WTC11 (cell line): ENCODE measurements at places on chromosomes 12 and 14.

DNA sequence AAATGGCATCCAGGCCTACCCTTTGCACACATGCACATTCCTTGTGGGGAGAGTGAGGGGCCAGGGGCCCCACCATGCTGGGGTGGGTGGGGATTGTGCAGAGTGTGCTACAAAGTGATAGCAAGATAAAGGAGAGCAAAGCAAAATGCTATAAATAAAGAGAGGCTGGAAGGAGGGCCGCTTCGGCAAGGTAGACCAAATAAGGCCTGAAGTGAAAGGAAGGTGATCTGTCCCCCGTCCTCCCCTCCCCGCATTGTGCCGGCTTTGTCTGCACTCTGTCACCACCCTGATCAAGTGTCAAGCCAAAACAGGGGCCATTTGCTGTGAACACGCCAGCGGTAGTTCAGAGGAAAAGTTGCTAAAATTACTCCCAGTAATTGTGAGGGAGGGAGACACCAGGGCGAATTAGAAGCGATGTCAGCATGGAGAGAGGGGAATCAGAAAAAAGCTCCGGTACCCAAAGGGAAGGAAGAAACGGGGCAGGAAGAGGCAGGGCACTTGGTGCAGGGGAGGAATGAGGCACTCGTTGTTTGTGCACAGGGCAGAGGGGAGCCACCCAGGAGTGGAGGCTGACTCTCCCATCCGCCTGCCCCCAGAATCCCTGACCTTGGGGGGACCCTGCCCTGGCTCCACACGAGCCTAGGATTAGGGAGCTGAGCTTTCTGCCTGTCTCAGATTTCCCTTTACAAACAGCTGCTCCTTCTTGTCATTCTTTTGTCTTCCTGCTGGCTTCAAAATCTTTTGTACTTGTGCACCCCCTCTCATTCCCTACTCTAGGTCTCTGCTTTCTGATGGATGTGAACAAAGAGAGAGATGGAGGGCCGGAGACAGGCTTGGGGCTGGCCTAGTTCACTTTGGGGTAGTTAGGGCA is 2.9 kb upstream of the MYH7 start:
- no peak overlapping the region for H3K27ac ChIP-seq
- H3K27me3 ChIP-seq = peaks cover 26% of the 10 kb centered on the region
- H3K4me1 ChIP-seq = peaks cover 26% of the 10 kb centered on the region
- no peaks in the 10 kb centered on the region for H3K36me3 ChIP-seq
- DNase-seq = no peak

DNA sequence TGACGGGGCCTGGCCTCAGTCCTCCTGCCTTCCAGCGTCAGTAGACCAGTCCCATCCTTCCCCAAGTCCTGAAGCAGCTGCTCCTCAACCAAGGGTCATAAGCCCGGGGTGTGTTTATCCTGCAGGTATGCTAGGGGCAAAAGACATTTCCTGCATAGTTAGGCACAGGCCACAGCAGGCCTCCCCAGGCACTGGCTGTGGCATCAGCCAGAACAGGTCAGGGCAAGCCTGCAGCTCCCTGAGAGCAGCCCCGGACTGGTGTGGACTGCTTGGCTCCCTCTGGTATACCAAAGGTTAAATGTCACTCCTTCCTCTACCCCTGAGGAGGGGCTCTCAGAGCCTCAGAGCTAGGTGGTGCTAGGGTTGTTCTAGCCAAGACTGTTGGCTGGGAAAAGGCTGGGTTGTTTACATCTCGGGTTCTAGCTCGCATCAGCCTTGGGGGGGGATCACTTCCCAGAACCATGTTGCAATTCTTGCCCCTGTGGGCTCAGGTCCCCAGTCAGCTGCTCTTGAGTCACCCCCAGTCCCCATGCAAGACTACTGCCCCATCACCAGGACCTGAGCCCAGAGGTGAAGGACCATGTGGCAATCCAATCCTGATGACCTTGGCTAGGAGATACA is 2.9 kb downstream of the MMP14 start:
- no peaks in the 10 kb centered on the region; the same call in 1 of the 2 replicates for H3K27me3 ChIP-seq
- H3K4me3 ChIP-seq = peak overlapping the region; percentile 100
- DNase-seq = no peak
- peaks cover 33% of the 10 kb centered on the region for H3K4me1 ChIP-seq
- H3K27ac ChIP-seq = peak overlapping the region; percentile 99
- H3K36me3 ChIP-seq = peaks cover 28% of the 10 kb centered on the region

DNA sequence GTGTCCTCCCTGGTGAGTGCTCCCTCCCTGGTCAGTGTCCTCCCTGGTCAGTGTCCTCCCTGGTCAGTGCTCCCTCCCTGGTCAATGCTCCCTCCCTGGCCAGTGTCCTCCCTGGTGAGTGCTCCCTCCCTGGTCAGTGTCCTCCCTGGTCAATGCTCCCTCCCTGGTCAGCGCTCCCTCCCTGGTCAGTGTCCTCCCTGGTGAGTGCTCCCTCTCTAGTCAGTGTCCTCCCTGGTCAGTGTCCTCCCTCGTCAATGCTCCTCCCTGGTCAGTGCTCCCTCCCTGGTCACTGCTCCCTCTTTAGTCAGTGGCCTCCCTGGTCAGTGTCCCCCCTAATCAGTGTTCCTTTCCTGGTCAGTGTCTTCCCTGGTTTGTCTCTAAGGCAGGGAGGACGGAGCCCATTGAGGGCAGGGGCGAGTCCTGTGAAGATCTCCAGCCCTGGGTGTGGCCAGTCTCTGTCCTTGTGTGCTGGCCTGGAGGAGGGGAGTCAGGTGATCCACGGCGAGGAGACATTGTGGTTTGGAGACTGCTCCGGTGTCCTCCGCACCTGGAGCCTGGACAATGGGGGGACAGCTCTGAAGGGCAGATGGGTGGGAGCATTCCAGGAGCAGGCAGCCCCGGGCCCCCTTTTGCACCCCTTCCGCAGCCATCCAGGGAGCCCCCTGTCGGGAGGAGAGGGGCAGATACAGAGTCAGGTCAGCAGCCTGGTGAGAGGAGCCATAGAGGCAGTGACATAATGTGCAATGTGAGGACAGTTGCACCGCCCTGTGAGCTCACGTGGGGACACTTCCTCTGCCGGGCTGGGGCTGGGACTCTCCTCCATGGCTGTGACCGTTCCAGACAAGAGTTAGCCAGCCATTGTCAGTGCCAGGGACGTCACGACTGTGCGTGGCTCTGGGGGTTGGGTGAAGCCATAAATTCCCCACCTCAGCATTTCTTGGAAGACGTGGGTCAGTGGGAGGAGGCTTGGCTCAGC is 93.4 kb downstream of the ADGRD1 start:
- H3K36me3 ChIP-seq = no peaks in the 10 kb centered on the region
- no peak overlapping the region for H3K27ac ChIP-seq

GRCh38 chr14:81473456-81474147 is 60.1 kb downstream of the SEL1L start:
- DNase-seq = no peak
- peaks cover 5% of the 10 kb centered on the region for H3K4me1 ChIP-seq
- peaks cover 8% of the 10 kb centered on the region for H3K36me3 ChIP-seq
- H3K27me3 ChIP-seq = no peaks in the 10 kb centered on the region

DNA sequence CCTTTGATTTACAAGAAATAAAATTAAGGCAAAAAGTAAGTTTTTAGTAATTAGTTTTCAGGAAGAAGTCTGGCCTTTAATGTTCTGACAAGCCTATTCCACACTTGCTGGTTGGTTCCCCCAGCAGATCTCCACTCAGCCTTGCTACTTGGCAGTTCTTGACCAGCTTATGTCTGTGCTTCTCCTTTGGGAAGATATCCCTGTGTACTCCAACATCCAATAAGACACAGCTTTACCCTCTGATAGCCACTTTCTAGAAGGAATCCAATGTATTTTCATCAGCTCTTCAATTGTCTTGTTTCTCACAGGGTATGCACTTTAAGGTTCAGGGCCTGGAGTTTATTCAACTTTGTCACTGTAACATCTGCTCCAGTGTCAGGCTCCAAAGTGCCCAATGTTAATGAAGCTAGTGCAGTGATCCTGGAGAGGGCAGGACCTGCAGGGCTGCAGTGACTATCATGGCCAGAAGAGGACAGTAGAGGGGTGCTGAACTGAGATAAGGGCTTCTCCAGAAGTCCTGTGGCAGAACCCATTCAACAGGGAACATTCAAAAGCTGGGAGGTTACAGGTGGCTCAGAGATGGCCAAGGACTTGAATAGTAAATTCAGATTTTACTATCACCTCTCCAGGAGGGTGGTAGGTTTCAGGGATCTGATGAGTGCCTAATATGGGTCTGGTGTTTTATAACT is 22.9 kb downstream of the JKAMP start:
- no peak overlapping the region for H3K4me3 ChIP-seq
- H3K27ac ChIP-seq = no peak overlapping the region
- no peaks in the 10 kb centered on the region; the same call in 1 of the 2 replicates for H3K27me3 ChIP-seq
- peaks cover 8% of the 10 kb centered on the region for H3K4me1 ChIP-seq
- DNase-seq = peak; percentile 88
- peaks cover 6% of the 10 kb centered on the region; the same call in 1 of the 2 replicates for H3K36me3 ChIP-seq

DNA sequence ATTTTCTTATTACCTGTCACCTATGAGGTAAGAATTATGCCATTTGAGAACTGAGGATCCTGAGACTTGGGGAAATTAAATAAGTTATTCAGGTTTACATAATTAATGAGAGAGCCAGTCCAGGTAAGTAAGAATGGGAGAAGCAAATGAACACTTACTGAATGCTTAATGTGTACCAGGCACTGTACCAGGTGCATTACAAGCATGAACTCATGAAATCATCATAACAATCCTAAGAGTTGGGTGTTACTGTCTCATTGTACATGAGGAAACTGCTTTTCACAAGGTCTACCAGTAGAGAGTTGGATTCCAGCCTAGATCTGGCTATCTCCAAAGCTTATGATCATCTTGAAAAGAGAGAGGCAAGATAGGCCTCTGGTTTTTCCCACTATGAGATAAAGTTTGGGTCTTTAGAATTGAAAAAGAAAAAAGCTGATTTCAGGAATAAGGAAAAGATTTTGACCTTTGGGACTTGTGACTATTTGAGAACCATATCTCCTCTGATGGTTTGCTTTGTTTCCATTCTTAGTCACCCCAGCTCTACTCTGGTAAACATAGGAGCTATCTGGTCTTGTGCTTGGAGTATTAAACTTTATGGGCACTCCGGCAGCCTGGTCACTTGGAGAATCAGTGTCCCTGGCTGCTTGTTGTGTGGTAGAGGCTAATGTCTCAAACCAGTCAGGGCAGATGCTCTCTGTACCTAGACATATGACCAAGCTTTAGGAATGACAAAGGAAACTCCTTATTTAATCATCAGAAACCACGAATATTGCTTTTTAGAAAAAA is 48.0 kb downstream of the PTHLH start:
- H3K27me3 ChIP-seq = no peaks in the 10 kb centered on the region; the same call in 1 of the 2 replicates
- no peak overlapping the region for H3K4me3 ChIP-seq
- H3K4me1 ChIP-seq = peaks cover 6% of the 10 kb centered on the region
- no peaks in the 10 kb centered on the region for H3K36me3 ChIP-seq

- H3K27me3 ChIP-seq = no peaks in the 10 kb centered on the region
- no peak overlapping the region for H3K27ac ChIP-seq
- no peak for DNase-seq
- H3K36me3 ChIP-seq = no peaks in the 10 kb centered on the region
Observed at GRCh38 chr12:25655702-25656101, 102.6 kb upstream of the LMNTD1 start.

GRCh38 chr12:51678086-51678724 is 87.2 kb downstream of the SCN8A start:
- H3K36me3 ChIP-seq = no peaks in the 10 kb centered on the region
- no peak overlapping the region for H3K4me3 ChIP-seq
- 0 out of 2 replicates have a peak overlapping the region, but pooled peaks have one; percentile 18 for H3K27ac ChIP-seq

- no peaks in the 10 kb centered on the region for H3K27me3 ChIP-seq
- no peak overlapping the region for H3K27ac ChIP-seq
- no peak overlapping the region for H3K4me3 ChIP-seq
- DNase-seq = no peak
- H3K36me3 ChIP-seq = peaks cover 5% of the 10 kb centered on the region; the same call in 1 of the 2 replicates
- peaks cover 28% of the 10 kb centered on the region for H3K4me1 ChIP-seq
Observed at GRCh38 chr14:104694991-104695659, 5.7 kb downstream of the INF2 start.

DNA sequence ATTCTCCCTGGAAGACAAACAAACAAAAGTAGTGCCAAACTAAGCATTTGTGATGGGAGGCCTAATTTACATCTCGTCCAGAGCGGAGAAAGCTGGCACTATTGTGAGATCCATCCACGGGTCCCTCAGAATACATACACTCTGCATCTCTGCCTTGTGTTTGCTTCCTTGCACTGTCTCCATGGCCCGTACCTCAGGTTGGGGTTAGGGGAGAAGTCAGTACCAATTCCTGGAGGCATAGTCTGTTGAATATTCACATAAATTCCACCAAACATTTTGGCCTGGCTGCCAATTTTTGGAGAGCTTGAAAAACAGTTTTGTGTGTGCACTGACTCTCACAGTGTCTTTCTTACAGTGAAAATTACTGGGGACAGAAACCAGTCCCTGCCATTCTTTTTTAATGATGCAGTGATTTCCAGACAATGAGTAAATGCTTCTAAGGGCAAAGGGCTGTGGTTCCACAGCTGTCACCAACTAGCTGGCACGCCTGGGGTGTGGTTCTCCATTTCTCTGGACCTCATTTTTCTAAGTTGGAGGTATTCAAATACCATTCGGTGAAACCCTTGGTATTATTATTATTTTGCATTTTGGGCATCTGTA is 119.7 kb upstream of the HIF1A start:
- H3K36me3 ChIP-seq = no peaks in the 10 kb centered on the region
- H3K4me3 ChIP-seq = no peak overlapping the region
- no peaks in the 10 kb centered on the region for H3K27me3 ChIP-seq
- peaks cover 10% of the 10 kb centered on the region; the same call in 1 of the 2 replicates for H3K4me1 ChIP-seq

- peak overlapping the region; percentile 86 for H3K27ac ChIP-seq
- peak; percentile 66 for DNase-seq
- H3K36me3 ChIP-seq = no peaks in the 10 kb centered on the region
- H3K4me3 ChIP-seq = peak overlapping the region; percentile 71
- peaks cover 78% of the 10 kb centered on the region for H3K27me3 ChIP-seq
- peaks cover 67% of the 10 kb centered on the region for H3K4me1 ChIP-seq
Observed at GRCh38 chr12:1590221-1590979, 4.0 kb downstream of the FBXL14 start.

GRCh38 chr12:131617596-131618302 is 93.1 kb upstream of the SFSWAP start:
- no peak overlapping the region for H3K4me3 ChIP-seq
- no peak for DNase-seq
- H3K4me1 ChIP-seq = peaks cover 30% of the 10 kb centered on the region
- H3K27ac ChIP-seq = no peak overlapping the region

- peaks cover 5% of the 10 kb centered on the region; the same call in 1 of the 2 replicates for H3K4me1 ChIP-seq
- no peak overlapping the region for H3K27ac ChIP-seq
- no peaks in the 10 kb centered on the region for H3K27me3 ChIP-seq
- DNase-seq = no peak
Observed at GRCh38 chr14:88030079-88030478, 25.1 kb downstream of the GPR65 start.

DNA sequence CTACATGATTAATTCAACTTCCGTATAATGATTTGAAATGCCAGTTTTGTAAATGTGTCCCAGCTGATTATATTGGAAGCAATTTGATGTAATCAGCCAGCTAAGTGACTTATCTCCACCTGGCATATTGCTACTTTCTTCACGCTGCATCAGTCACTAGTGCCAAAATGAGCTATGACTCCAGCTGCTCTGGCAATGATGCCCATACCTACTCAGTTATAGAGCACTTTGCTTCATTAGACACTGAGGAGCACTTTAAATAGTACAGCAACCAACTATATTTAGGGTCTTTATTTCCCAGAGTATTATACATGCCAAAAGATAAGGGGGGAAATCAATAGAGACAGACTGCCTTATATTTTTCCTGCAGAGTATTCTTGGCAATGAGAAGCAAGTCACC is 67.9 kb upstream of the LIN7A start:
- H3K4me3 ChIP-seq = no peak overlapping the region
- peaks cover 2% of the 10 kb centered on the region; the same call in 1 of the 2 replicates for H3K36me3 ChIP-seq
- H3K27me3 ChIP-seq = no peaks in the 10 kb centered on the region
- no peak overlapping the region for H3K27ac ChIP-seq
- no peaks in the 10 kb centered on the region for H3K4me1 ChIP-seq

- H3K4me3 ChIP-seq = no peak overlapping the region
- no peak for DNase-seq
- H3K27me3 ChIP-seq = no peaks in the 10 kb centered on the region
- H3K36me3 ChIP-seq = peaks cover 22% of the 10 kb centered on the region
Observed at GRCh38 chr12:120733574-120733973, 7.9 kb downstream of the ACADS start.
